GM03348 (cell line): ENCODE measurements at places on chromosomes 6 and 20.

- peak; percentile 90 for DNase-seq
Observed at GRCh38 chr20:32727683-32728082, 15.6 kb downstream of the COMMD7 start.

DNA sequence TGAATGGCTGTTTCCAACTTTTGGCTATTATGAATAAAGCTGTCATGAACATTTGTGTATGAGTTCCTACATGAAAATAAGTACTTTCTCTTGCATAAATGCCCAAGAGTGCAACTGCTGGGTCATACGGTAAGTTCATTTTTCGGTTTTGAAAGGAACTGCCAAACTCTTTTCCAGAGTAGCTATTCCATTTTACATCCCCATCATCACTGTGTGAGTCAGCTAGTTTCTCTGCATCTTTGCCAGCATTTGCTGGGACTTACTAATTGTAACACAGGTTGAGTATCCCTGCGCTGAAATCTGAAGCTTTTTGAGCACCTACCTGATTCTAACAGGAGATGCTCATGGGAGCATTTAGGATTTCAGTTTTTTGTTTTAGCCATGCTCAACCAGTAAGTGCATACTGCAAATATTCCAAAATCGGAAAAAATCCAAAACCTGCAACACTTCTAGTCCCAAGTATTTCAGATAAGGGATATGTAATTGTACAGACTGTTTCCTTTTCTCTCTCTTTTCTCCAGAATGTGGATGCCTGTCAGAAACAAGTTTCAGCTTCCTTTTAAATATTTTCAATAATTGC is 118.4 kb downstream of the DTNBP1 start:
- no peak for DNase-seq

GRCh38 chr6:64672651-64673050 is 1034.4 kb downstream of the EYS start:
- no peak for DNase-seq

DNA sequence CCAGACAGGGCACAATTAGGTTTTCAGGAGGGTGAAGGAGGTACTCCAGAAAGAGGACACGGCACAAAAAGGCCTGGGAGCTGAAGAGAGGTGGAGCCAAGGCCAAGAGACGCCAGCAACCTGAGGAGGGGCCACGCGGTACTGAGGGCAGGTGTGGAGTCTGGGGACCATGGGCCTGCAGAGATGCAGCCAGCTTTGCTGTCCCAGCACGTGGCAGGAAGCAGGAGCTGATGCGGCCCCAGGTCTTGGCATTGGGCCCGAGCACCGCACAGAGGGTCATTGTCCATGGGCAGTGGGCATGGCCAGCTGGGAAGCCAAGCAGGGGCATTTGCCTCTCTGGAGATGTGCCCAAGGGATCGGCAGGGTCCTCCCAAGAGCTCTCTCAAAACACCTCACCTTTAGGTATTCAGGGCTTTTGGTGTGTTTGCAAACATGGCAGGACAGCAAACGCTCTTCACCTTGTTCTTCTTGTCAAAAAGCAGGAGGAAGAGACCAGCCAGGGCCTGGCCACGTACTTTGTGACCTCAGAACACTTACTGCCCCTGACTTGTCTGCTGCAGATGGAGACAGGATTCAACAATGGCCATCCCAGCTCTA is 1.4 kb upstream of the BPIFB1 start:
- no peak for DNase-seq

GRCh38 chr6:154536999-154537398 is 26.5 kb upstream of the CNKSR3 start:
- no peak for DNase-seq

- peak; percentile 35 for DNase-seq
Observed at GRCh38 chr20:49646126-49646525, 67.6 kb downstream of the B4GALT5 start.

DNA sequence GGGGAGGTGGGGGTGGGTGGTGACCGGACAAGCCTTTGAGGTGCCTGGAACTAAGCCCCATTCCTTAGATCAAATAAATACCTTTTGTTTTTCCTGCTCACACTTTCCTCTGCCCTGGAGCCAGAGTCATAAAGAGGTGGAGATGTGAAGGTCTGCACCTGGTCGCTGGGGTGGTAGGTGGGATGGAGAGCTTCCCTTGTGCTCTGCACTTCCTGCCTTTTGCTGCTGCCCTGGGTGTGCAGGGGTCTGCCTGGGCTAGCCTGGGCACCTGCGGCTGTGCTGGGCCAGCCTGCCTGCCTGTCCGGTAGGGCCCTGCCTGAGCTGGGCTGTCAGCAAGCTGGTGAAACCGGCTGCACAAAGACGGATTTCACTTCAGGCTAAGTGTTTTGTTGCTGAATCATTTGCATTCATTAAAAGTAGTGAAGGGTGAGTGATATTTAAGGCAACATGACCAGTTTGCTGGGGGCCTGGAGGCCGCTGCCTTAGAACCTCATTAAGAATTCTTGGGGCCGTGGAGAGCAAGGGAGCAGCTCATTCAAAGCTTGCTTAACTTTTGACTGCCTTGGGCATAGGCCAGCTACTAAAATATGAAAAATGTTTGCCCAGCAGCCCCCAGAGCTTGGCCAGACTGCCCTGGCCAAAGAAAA is 20.5 kb downstream of the PTK7 start:
- DNase-seq, result peak; percentile 80

DNA sequence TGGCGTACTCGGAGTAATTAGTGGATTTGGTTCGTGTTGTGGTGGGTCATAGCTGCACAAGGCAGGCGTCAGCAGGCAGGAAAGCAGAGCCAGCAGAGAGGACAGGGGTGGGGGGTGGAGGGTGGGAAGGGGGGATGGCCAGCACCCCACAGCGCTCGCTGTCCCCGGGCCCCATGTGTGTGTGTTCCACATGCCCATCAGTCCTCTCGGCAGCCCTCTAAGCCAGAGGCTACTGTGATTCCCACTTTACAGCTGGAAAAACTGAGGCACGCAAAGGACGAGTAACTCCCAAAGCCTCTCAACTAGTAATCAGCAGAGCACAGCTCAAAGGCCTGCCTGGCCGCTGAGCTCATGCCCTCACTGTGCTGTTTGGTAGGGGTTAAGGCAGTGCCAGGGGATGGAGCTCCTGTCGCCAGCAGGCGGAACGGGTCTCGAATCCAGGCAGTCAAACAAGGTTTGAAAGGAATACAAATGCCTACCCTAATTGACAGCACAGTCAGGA is 175.2 kb downstream of the ZDHHC14 start:
- DNase-seq, result no peak
